ENCODE measurements at places on chromosomes 5 and 9. TPM values are rescaled to one million over a fixed set of nuclear protein-coding genes. Genes with fewer than 3 reads are reported as not detected.

- no peak for ATAC-seq
These were observed 65.3 kb downstream of the LMX1B start for GRCh38 chr9:126678989-126679388.

- ATAC-seq = no peak
These were observed 28.9 kb downstream of the TYRP1 start for GRCh38 chr9:12722131-12722530.

DNA sequence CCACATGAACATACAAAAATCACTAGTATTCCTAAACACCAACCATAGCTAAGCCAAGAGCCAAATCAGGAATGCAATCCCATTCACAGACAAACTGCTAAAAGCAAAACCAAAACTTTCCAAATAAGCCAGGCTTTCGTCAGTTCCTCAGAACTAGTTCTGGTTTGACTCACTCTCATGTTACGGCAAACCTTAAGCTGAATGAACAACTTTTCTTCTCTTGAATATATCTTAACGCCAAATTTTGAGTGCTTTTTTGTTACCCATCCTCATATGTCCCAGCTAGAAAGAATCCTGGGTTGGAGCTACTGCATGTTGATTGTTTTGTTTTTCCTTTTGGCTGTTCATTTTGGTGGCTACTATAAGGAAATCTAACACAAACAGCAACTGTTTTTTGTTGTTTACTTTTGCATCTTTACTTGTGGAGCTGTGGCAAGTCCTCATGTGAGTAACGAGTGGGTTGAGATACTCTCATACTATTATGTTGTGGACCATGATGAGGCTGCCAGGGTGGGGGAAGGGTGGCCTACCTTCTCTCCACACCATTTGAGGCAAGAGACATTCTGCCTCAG, at the start of gene PDCD1LG2:
TSS of gene PDCD1LG2 (plus strand) at position 172 of the 572 bp plus-strand sequence. CDS start 12,016 bp downstream, outside the sequence.
- peak; percentile 41 for ATAC-seq

GRCh38 chr5:96751203-96752169, 56.3 kb downstream of the ERAP1 start:
- no peak for ATAC-seq

DNA sequence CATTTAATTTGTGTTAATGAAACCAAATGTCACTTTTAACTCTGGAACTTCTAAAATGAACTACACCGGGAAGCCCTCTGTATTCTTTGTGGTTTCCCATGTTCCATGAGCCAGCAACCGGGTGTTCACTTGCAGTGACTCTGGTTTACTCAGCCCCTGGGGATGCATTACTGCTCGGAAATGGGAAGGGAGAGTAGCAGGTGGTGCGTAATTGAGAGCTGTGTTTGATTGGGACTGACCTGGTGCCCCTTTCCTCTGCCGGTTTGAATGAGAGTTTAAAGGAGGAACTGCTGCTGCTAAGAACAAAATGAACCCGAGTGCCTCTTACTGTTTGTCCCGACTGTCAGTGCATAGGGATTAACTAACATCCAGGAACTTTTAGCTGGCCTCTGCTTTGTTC, 100.1 kb upstream of the DHFR start:
- ATAC-seq = peak; percentile 57

GRCh38 chr5:172395483-172395882, 58.8 kb downstream of the SH3PXD2B start:
- no peak for ATAC-seq

- ATAC-seq = no peak
These were observed 42.0 kb downstream of the HABP4 start for GRCh38 chr9:96491880-96492525.

- ATAC-seq = no peak
These were observed 31.7 kb downstream of the ZDHHC21 start for GRCh38 chr9:14661421-14662059.

DNA sequence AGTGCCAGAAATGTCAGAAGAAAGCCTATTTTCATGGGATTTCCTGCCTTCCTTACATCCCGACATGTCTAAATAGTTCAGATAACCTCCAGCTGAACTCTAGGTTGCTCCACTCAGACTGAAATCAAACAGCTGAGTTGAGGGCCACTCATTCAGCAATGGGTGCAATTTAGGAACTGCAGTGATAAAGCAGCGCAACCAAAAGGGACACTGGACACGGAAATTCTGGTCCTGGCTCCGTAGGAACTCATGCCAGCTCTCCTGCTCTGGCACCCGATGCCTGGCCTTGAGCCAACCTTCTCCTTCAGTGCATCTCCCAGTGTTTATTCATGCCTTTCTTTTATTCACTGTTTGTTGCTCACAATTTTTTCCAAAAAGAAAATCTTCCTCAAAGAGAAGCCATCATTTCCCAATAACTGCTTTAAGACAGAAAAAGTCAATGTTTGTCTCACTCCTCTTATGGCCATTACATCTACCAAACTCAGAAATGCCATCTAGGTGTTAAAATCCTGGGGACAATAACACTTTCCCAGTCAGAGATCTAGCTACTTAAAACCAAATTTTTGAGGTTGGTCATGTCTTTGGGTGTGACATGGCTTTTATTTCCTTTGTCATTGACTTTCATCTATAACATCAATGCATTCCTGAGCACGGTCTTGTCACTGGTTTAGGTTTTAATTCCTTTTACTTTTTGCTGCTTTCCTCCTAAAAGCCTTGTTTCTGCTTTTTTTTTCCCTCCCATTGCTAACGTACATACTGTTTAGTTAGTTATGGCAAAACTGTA, 126.9 kb downstream of the PDE4D start:
- ATAC-seq = no peak

DNA sequence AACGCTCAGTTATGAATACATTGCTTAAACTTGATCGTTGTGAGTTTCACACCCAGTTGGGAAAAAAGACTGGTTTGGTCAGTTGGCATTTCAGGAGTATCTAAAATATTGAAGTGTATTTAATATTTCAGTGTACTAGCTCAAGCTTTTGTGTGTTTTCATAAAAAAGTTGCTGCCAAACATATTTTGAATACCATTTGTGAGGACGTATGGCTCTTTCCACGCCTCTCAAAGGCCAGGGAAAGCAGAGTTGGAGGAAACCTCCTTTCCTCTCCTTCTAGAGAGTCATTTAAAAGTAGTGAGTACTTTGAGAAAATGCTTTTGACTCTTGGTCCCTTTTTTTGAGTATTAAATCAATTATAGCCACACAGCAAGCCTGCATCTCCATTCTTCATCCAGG, 43.2 kb upstream of the ANKRD33B start:
- ATAC-seq = no peak

DNA sequence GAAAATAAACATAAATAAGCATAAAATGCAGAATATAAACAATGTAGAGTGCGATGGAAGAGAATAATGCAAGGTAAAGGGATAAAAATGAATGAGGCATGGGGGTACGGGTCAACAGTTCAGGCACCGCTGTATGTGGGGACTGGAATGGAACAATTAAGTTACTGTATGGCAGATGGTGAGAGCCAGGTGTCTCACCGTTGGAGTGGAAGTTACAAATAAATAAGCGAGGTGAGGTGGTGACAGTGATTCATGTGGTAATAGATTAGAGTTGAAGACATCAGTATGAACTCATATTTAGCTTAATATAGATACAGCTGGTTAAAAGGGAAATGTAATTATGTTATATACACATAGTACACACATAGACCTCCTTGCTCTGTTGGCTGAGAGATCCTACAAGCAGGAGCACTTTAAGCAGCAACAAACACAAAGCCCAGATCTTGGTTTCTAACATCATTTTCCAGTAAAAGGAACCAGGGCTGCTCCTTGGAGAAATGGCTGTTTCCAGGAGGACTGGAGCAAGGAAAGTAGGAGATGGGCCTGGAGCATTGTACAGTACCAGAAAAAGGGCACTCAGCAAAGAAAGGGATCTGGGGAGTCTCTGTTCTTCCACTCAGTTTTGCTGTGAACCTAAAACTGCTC, 2.4 kb upstream of the OMD start:
- ATAC-seq = no peak

GRCh38 chr9:106478727-106479126, 384.2 kb upstream of the ZNF462 start:
- no peak for ATAC-seq

The PCDHGA6 gene
- total RNA-seq = 4.7 TPM

The NUTM2F gene
- total RNA-seq = not detected

The ZBED3 gene
- 12.0 TPM for total RNA-seq

The PCDHB9 gene
- 10.9 TPM for total RNA-seq

The GCNT4 gene
- 4.9 TPM for total RNA-seq

All from gastroesophageal sphincter (tissue), 4 donors.